Stimulated activated CD4-positive, alpha-beta T cell treated with anti-CD3 and anti-CD28 coated beads, Interleukin-4, amount 100 ng/mL, for 24 hours (primary cell): ENCODE measurements at places on chromosomes 13 and 19.

GRCh38 chr19:18612772-18613588 is at the start of gene TMEM59L:
Gene TMEM59L, plus strand, starts transcription at chr19:18612870. Its CDS starts 89 bp downstream, at chr19:18612959.
- DNase-seq: no peak

DNA sequence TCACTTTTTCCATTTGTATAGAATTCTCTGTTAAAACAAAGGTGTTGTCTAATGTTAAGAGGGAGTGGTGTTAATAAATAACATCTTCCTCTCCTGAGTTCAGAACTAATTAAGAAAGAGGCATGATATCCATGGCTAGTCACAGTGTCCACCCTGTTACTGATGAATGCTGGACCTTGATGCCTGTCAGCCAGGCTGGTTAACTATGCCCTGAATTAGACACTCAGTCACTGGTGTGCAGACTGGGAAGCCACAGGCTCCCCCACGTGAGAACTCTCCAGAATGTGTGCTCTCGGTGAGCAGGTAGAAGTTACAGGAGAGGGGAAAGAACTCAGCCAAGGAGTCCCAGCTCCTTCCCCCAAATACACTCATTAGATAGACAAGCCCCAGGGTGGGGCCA is 56.1 kb upstream of the RNF113B start:
- no peak for DNase-seq

DNA sequence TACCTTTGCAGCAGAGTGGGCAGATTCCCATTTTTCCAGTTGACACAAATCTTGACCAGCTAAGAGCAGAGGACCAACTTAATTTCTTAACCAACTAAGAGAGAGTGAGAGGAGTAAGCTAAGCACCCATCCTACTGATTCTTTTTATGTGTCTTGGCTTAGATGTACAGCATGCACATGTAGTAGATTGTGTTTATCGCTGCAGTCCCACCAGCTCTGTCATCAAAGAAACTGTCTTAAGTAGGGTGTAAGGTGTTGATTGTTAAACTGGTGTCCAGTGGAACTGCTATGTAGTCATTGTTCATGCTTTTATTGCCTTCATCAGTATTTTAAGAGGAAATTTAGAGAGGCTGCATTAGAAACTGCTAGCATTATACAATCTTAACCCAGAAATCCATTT is 9.0 kb upstream of the UFM1 start:
- no peak for DNase-seq

GRCh38 chr13:21458451-21458812 is 671 bp downstream of the ZDHHC20 start:
- peak; percentile 49 for DNase-seq

DNA sequence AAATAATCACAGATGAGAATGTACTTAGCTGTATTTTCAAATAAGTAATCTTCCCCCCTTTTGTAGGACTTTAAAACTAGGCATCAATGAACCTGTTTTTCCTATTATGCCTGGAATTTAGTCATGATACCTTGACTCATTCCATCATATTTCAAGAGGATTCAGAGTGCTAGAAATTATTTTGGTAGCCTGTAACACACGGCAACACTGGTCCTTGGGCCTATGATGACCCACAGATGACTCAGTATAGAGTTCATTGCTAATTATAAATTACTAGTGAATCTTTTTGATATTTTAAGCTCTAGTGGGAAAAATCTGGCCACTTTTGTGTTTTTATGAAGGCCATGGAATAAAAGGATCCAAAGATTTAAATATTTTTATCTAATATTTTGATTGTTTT is 26.0 kb upstream of the GARRE1 start:
- DNase-seq: no peak

- DNase-seq: no peak
Observed at GRCh38 chr13:96071504-96071903, 18.3 kb upstream of the UGGT2 start.

- DNase-seq: no peak
Observed at GRCh38 chr13:24064371-24064770, 96.1 kb upstream of the SPATA13 start.
